ENCODE measurements at places on chromosomes 2 and 18. TPM values are rescaled to one million over a fixed set of nuclear protein-coding genes. Genes with fewer than 3 reads are reported as not detected.

- DNase-seq: no peak
Observed at GRCh38 chr2:46347648-46348280, 50.6 kb downstream of the EPAS1 start.

DNA sequence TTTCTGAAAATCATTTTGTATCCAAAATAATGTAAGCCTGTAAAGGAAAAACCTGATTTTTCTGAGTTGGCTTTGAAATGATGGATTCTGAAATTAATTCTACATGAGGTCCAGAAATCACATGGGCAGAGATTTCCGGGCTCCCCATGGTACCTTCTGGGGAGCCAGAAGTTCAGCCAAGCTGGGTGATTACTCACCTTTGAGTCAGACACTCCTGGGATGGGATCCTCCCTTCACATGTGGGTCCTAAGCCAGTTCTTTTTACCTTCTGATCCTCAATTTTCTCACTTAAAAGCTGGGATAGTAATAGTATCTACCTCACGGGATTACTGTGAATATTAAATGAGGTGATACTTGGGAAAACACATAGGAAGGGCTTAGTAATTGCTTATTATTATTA is 179.8 kb upstream of the EPAS1 start:
- no peak for DNase-seq

GRCh38 chr2:224938651-224939182 is 103.6 kb downstream of the DOCK10 start:
- DNase-seq: no peak

DNA sequence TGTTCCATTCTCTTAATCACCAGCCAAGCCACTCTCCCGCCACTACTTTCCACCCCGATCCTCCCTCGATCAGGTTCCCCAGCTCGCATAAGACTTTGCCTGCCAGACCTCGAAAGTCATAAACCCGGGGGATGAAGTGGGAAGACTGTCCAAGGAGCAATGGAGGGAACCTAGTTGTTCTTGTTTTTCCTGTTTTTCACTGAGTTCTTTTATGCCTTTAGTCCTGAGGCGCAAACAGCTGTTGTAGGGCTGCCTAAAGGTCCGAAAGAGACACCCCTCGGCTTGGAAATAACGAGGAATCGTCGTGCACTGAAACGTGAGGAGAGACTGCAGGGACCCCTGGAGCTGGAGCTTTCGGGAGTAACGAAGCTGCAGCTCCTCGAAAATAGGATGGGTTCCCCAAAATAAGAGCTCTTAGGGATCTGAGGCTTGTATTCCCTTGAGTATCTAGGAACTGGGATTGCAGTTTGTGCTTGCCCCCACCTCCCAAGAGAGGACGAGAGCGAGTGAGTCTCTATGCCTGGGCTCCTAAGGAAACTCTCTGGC is 1.7 kb upstream of the HOXD12 start:
- DNase-seq: no peak

DNA sequence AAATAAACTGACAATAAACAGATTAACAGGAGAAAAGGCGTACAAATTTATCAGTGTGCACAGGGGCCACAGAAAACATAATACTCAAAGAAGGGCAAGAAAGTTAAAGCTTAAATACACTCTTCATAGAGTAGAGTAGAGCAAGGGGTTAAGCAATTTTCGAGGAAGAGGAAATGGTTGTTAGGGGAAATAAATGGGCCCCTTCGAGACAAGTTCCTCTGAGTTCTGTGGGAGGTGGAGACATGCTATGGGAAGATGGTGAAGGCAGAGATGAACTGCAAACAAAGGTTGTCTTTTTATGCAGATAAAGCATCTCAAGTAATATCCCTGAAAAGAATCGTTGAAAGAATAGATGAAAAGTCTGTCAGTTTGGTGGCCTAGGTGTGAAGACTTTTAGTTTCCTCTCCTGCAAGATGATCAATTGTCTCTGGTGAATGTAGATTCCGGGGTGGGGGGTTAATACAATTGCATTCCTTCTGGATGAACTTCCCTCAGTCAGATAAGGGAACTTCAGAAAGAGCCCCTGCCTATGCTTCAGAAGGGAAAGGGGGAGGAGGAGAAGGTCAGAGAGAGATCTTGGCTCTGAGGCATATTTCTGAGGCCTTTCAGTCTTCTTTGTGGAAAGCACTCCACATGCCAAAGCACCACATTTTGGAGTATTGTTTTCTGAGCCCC is 127.0 kb downstream of the METTL4 start:
- DNase-seq: no peak

DNA sequence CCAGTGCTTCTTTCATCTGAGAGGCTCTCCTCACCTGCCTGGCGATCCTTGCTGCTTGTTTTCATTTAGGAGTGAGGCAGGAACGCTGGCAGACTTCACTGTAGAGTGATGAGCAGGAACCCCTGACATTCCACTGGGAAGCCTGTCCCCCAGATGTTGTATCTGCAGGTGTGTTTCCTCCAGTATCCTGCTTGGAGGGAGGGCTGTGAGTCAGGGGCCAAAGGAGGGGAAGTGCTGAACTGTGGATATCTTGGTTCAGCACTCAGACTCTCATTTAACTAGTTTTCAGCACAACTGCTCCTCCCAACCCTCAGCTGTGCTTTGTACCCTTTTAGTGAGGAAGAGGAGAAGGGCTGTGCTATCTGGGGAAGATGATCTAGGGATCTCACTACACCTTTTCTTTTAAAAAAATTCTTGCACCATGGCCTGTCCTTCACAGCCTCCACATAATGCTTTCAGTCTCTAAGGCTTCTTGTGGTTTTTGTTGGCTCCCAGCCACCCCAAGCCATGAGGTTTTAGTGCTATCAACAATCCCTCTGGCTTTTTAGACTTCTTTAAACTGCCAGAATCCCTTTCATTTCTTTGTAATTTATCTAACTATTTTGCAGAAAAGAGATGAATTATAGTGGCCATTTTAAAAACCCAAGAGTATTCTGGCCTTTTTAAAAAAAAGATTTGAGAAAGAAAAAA is 11.2 kb downstream of the ANKAR start:
- DNase-seq: no peak

DNA sequence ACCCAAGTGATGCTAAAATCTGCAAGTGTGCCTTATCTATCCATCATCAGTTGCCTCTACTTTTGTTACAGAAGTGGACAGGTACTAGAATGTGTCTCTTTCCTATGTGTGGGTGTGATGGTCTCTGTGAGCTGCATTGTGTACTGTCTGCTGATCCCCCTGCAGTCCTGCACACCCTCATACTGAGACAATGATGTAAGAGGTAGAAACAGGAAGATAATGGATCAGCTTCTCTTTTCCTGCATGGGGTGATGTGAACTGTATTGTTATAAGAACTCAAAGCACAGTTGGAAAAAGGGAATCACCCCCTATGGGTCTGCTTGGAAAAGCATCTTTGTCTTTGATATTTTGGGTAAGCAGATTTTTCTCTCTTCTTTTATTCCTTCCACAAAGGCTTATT is 537.6 kb upstream of the CDH2 start:
- DNase-seq: no peak

- DNase-seq: no peak
Observed at GRCh38 chr2:217364224-217364623, 504.4 kb upstream of the TNP1 start.

GRCh38 chr2:25273985-25274535 is 67.7 kb downstream of the DNMT3A start:
- DNase-seq: no peak

GRCh38 chr18:35753306-35753910 is 171.9 kb downstream of the GALNT1 start:
- no peak for DNase-seq

DNA sequence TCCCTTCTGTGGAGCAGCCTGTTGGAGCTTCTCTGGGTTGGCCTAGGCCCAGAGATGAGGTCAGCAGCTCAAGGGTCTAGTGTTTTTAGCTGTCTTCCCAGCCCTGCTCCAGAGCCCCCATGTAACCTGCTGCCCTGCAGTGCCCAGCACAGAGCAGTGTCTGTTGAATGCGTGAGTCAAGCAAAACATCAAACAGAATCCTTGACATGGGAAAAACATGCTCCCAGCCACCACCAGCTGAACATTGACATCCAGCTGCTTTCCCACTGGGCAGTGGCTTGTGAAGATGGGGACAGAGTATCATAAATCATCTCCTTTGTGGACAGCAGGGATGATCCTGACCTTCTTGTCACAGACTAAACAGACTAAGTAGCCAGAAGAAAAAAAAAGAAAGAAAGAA is 22.6 kb downstream of the IMPA2 start:
- DNase-seq: no peak

GRCh38 chr2:145410086-145410485 is 890.2 kb upstream of the ZEB2 start:
- no peak for DNase-seq

- DNase-seq: no peak
Observed at GRCh38 chr2:29329899-29330298, 214.7 kb downstream of the CLIP4 start.

GRCh38 chr2:227818675-227819397 is 5.2 kb downstream of the CCL20 start:
- DNase-seq: peak; percentile 30

DNA sequence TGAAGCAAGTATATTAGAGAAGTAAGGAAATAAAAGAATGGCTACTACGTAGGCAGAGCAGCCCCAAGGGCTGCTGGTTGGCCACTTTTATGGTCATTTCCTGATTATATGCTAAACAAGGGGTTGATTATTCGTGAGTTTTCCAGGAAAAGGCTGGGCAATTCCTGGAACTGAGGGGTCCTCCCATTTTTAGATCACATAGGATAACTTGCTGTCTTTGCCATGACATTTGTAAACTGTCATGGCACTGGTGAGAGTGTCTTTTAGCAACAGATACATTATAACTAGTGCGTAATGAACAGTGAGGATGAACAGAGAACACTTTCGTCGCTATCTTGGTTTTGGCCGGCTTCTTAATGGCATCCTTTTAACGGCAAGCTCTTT is 2.6 kb upstream of the UBE2F start:
- no peak for DNase-seq

DNA sequence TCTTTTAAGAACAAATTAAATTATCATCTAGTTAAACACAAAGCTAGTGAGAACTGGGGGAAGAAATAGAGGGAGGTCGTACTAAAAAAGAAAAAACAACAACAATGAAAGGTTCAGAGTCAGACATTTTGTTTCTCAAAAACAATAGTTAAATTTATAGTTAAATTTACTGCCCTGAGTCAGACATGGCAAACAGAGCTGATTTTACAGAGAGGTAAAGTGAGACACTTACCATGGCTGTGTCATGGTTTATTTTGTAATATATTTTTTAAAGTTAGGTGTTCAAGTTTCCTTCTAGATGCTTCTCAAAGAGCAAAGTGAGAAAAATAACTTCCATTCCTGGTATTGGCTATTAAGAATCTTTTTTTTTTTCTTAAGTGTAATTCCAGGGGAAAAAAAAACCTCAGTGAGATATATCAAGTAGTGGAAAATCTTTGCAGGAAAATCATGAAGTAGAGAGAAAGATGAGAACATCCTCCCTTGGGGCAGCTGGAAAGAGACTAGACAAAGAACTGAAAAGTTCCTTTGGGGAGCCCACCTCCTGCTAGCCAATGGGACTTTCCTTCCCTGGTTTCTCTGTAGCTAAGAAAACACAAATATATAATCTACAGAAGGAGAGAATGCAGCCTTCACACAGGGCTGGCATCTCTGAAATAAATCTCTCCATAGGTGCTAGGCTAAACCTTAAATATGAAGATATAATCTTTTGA is 12.3 kb downstream of the KLF7 start:
- no peak for DNase-seq

- no peak for DNase-seq
Observed at GRCh38 chr2:16971722-16972234, 306.1 kb upstream of the CYRIA start.

DNA sequence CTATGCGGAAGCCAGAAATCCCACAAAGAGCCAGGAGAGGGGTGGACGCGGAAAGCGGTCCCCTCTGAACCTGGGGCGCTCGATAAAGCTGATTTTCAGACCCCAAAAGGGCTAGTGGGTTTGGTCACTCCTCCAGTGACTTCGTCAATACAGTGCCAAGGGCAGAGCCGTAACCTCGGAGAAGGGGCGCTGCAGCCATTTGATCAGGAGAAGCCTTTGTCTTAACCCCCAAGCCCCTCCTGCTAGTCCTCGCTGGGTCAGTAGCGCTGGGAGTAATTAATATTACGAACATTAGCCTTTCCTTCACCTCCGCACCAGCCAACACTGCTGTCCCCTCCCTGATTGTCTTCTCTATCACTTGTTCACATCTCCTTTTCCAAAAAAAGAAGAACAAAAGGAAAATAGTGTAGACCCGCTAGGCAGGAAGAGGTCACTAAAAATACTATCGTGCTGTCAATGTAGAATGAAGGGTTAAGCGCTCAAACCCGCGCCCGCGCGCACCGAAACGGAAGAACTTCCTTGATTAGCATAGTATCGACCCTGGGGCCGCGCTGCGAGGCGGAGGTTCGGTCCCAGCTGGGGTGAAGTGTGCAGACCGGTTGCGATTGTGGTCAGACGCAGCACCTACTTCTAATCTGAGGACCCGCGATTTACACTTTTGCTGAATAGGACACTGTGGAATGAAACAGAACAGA is 63.2 kb upstream of the MAPRE2 start:
- peak; percentile 56 for DNase-seq

- no peak for DNase-seq
Observed at GRCh38 chr2:121144111-121144510, 140.9 kb downstream of the TFCP2L1 start.

DNA sequence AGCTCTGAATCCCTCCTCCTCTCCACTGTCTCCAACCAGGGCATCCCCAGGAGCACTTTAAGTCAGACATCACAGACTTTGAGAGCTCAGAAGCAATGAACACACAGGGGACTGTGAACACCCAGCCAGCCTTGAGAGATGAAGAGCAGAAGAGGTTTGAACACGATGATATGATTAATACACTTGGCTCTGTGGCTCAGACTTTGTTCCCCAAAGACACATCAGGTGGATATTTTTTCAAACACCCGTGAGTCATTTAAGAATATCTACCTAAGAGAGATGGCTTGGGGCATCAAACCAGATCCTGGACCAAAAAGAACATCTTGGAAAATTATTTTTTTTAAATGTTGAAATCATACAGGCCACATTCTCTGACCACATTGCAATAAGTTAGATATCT is 134.9 kb upstream of the OTOS start:
- no peak for DNase-seq

DNA sequence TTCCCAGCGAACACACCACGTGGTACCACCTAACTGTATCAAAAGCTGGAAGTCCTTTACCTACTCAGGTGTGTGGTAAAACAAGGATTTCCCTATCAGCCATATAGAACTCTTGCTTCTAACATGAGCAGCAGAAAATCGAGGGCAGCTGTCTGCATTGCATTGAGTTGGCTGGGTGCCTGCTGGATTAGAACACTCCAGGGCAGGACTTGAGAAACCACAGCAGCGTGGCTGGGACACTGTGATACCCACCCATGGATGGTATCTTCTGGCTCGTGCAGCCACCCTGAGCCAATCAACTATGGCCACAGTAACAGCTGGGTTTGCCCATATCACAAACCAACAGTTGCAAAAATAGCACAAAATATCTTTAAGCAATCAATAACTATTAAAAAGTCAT is 188.3 kb downstream of the FBXO15 start:
- no peak for DNase-seq

LINC00305 gene
- not detected for total RNA-seq

TRIM43 gene
- 0.73 TPM for total RNA-seq

CFAP53 gene
- total RNA-seq: 0.83 TPM

CPO gene
- total RNA-seq: not detected

SPR gene
- 0.63 TPM for total RNA-seq
